ENCODE measurements at places on chromosomes 4 and X. TPM values are rescaled to one million over a fixed set of nuclear protein-coding genes. Genes with fewer than 3 reads are reported as not detected.

The TCEAL2 gene
- not detected for total RNA-seq

- DNase-seq: no peak
- H3K27ac ChIP-seq: no peak overlapping the region
- no peaks in the 10 kb centered on the region for H3K27me3 ChIP-seq
- H3K4me1 ChIP-seq: no peaks in the 10 kb centered on the region
- H3K36me3 ChIP-seq: no peaks in the 10 kb centered on the region
Measured at GRCh38 chrX:36908801-36909675, 99.1 kb upstream of the FAM47C start.

- H3K27ac ChIP-seq: no peak overlapping the region
- no peak for DNase-seq
- no peaks in the 10 kb centered on the region for H3K4me1 ChIP-seq
- H3K27me3 ChIP-seq: no peaks in the 10 kb centered on the region
- H3K4me3 ChIP-seq: no peak overlapping the region
- H3K36me3 ChIP-seq: no peaks in the 10 kb centered on the region
Measured at GRCh38 chr4:20288846-20289512, 37.3 kb downstream of the SLIT2 start.

GRCh38 chrX:8090906-8091305 is 80.2 kb downstream of the VCX2 start:
- H3K27me3 ChIP-seq: no peaks in the 10 kb centered on the region
- no peak for DNase-seq
- H3K4me3 ChIP-seq: no peak overlapping the region
- no peak overlapping the region for H3K27ac ChIP-seq

DNA sequence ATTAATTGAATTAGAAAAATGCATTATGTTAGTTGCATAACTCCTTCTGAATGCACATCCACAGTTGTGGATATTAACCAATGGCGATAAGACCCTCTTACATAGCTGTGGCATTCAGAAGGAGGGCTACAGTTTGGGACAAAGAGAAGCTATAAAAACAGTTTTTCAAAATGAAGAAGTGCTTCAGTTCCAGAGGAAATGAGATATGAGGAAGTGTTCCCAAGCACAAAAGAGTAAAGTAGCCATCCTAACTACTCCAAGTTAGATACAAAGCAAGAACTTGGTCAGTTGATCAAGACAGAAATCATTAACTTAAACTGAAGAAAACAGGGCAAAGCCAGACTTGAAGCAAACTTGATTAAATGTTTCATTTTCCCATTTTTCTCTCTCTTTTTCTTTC is 17.2 kb upstream of the ADGRL3 start:
- no peaks in the 10 kb centered on the region for H3K4me1 ChIP-seq
- DNase-seq: no peak
- no peaks in the 10 kb centered on the region for H3K27me3 ChIP-seq
- no peak overlapping the region for H3K4me3 ChIP-seq

The ABCG2 gene
- not detected for total RNA-seq

The GNRHR gene
- not detected for total RNA-seq

The PHOX2B gene
- not detected for total RNA-seq

The FAM13A gene
- total RNA-seq: 11.7 TPM

- H3K27me3 ChIP-seq: peaks cover 8% of the 10 kb centered on the region
- no peak for DNase-seq
- H3K4me3 ChIP-seq: peak within 1 kb of the TSS; percentile 39
- H3K4me1 ChIP-seq: no peaks in the 10 kb centered on the region
Measured at GRCh38 chrX:17374619-17375366, at the start of gene NHS. Gene NHS, plus strand, starts transcription at chrX:17375200. Its CDS starts 558 bp downstream, at chrX:17375758.

DNA sequence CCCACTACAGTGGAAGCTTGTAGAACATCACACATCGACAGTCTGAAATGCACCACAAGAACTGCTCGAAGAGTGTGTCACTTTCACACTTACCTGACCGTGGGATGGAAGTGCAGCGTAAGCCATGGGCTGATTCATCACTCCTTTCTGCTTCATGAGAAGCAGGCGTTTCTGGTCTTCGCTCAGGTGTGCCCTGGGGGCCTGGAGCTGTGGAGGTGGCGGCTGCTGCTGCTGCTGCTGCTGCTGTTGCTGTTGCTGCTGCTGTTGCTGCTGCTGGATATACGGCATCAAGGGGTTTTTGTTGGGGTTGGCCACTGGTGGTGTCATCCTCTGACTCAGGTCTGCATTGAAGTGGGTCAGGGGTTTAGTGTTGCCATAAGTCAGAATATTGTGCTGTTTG is 223.6 kb downstream of the MGST2 start:
- H3K4me1 ChIP-seq: no peaks in the 10 kb centered on the region
- DNase-seq: no peak
- no peaks in the 10 kb centered on the region for H3K36me3 ChIP-seq
- H3K4me3 ChIP-seq: no peak overlapping the region
- H3K27me3 ChIP-seq: no peaks in the 10 kb centered on the region

The BEX3 gene
- 12.5 TPM for total RNA-seq

- no peaks in the 10 kb centered on the region for H3K36me3 ChIP-seq
- DNase-seq: peak; percentile 64
- H3K4me1 ChIP-seq: peaks cover 4% of the 10 kb centered on the region
- H3K4me3 ChIP-seq: peak within 1 kb of the TSS; percentile 73
- no peaks in the 10 kb centered on the region for H3K27me3 ChIP-seq
Measured at GRCh38 chrX:134460005-134460861, at the start of gene HPRT1. Gene HPRT1, plus strand, starts transcription at chrX:134460165. Its CDS starts 147 bp downstream, at chrX:134460312.

GRCh38 chr4:105135785-105136184 is 10.9 kb upstream of the TET2 start:
- no peaks in the 10 kb centered on the region for H3K4me1 ChIP-seq
- no peak overlapping the region for H3K4me3 ChIP-seq
- no peaks in the 10 kb centered on the region for H3K36me3 ChIP-seq
- H3K27ac ChIP-seq: no peak overlapping the region
- H3K27me3 ChIP-seq: no peaks in the 10 kb centered on the region
- no peak for DNase-seq

DNA sequence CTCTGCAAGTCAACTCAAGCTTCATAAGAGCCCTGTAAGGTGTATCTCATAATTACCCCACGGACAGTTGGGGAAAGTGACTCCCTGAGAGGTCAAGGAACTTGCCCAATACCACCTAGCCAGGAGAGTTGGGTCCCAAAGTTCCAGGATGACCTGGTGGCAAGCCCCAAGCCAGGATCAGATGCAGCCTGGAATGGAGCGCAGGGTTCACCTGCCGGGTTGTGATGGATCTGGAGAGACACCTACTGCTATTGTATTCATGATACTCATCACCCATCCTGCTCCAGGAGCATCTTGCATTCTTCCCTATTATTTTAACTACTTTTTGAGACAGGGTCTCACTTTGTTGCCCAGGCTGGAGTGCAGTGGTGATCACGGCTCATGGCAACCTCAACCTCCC is 36.1 kb downstream of the ZBTB49 start:
- no peak overlapping the region for H3K27ac ChIP-seq
- DNase-seq: no peak
- H3K4me1 ChIP-seq: no peaks in the 10 kb centered on the region
- no peaks in the 10 kb centered on the region for H3K27me3 ChIP-seq
- H3K4me3 ChIP-seq: no peak overlapping the region

The TIMM8A gene
- 1.9 TPM for total RNA-seq

- no peak overlapping the region for H3K27ac ChIP-seq
- no peaks in the 10 kb centered on the region for H3K36me3 ChIP-seq
- H3K4me3 ChIP-seq: no peak overlapping the region
- peak; percentile 50 for DNase-seq
- peaks cover 3% of the 10 kb centered on the region for H3K4me1 ChIP-seq
Measured at GRCh38 chr4:138680989-138681604, 334.5 kb upstream of the NOCT start.

All from gastrocnemius medialis (tissue), 4 donors.